T-cell (primary cell): ENCODE measurements at places on chromosomes 2 and 18. TPM values are rescaled to one million over a fixed set of nuclear protein-coding genes. Genes with fewer than 3 reads are reported as not detected.

ACMSD gene
- 0.20 TPM for total RNA-seq

KCNJ13 gene
- not detected for total RNA-seq

TRAPPC12 gene
- total RNA-seq = 152 TPM

- no peaks in the 10 kb centered on the region for H3K36me3 ChIP-seq
- no peak overlapping the region for H3K4me3 ChIP-seq
- H3K4me1 ChIP-seq = no peaks in the 10 kb centered on the region
These were observed 16.0 kb upstream of the MSGN1 start for GRCh38 chr2:17800219-17800618.

GRCh38 chr2:158676295-158676694 lies 118.8 kb upstream of the DAPL1 start:
- peaks cover 6% of the 10 kb centered on the region for H3K36me3 ChIP-seq
- H3K27me3 ChIP-seq = no peaks in the 10 kb centered on the region
- no peak overlapping the region for H3K27ac ChIP-seq
- no peak for DNase-seq

GRCh38 chr2:108933691-108934117 lies 55.3 kb downstream of the EDAR start:
- peaks cover 6% of the 10 kb centered on the region for H3K36me3 ChIP-seq
- no peak overlapping the region for H3K27ac ChIP-seq
- no peak for DNase-seq
- H3K27me3 ChIP-seq = peaks cover 12% of the 10 kb centered on the region
- H3K4me3 ChIP-seq = no peak overlapping the region
- peaks cover 11% of the 10 kb centered on the region for H3K4me1 ChIP-seq

DNA sequence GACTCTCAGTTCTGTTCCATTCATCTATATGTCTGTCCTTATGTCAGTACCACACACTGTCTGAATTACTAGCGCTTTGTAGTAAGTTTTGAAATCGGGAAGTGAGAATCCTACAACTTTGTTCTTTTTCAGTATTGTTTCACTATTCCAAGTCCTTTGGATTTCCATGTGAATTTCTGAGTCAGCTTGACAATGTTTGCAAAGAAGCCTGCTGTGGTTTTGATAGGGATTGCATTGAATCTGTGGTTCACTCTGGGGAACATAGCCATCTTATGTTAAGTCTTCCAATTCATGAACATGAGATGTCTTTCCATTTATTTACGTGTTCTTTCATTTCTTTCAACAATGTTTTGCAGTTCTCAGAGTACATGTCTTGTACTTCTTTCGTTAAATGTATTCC lies 15.0 kb downstream of the SLC3A1 start:
- H3K36me3 ChIP-seq = no peaks in the 10 kb centered on the region
- H3K27ac ChIP-seq = no peak overlapping the region
- no peaks in the 10 kb centered on the region for H3K27me3 ChIP-seq
- H3K4me3 ChIP-seq = no peak overlapping the region
- DNase-seq = no peak

DNA sequence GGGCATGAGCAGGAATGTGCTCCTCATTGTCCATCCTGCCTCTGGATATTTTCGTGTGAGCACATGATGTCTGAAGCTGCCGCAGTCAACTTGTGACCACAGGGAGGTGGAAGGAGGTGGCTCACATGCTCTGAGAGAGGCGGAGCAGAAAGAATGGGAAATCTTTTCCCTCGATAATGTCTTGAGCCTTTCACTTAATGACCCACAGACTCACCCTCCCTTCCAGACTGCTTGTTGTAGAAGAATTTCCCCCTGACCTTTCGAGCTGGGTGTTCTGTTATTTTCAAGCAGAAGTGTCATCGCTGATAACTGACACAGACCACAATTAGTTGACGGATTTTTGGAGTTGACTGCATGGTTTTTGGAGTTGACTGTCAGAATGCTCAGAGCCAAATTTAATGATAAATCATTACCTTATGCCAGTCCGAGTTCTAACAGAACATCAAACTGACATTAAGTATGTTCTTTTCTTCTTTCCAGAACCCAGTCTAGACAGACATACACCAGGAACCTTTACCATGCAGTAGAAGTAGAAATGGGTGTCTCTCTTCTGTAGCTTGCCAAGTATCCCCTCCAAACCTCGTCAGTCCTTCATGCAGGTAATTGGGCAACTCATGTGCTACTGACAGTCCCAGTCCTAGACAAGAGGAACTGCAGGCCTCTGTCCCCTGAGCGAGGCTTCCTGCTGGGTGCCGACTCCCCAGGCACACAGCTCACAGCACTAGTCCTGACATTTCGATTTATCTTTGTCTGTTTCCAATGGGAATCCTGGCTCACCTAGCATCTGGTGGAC lies 29.4 kb upstream of the RTTN start:
- H3K4me1 ChIP-seq = no peaks in the 10 kb centered on the region
- no peak for DNase-seq
- H3K4me3 ChIP-seq = no peak overlapping the region
- H3K27me3 ChIP-seq = no peaks in the 10 kb centered on the region
- H3K27ac ChIP-seq = no peak overlapping the region
- no peaks in the 10 kb centered on the region for H3K36me3 ChIP-seq
